ENCODE measurements at places on chromosomes 1 and 21. TPM values are rescaled to one million over a fixed set of nuclear protein-coding genes. Genes with fewer than 3 reads are reported as not detected.

DNA sequence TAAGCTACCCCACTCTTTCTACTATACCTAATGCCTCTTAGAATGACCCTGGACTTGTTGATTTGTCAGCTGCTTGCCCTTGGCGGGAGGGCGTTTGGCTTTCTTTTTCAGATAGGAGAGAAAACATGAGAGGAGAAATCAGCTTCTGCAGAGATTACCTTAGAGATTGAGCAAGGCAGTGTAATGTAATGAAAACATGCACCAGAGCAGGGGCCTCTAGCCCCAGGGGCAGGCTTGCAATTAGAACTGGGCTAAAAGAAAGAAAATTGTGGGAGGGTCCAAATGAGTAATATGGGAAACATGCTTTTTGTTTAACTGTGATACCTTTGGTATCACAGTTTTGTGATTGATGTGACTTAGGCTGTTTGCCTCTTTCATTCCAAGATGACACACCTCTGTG is 89.7 kb downstream of the PBX1 start:
- peaks cover 17% of the 10 kb centered on the region for H3K4me1 ChIP-seq
- no peak overlapping the region for H3K4me3 ChIP-seq
- no peaks in the 10 kb centered on the region for H3K36me3 ChIP-seq
- no peak for DNase-seq

GRCh38 chr1:110259770-110260169 is 49.7 kb downstream of the KCNC4 start:
- H3K4me1 ChIP-seq, result no peaks in the 10 kb centered on the region
- no peaks in the 10 kb centered on the region for H3K36me3 ChIP-seq
- DNase-seq, result no peak
- no peak overlapping the region for H3K27ac ChIP-seq

GRCh38 chr1:235289859-235290739 is 37.9 kb downstream of the ARID4B start:
- H3K27ac ChIP-seq, result no peak overlapping the region
- DNase-seq, result no peak
- no peaks in the 10 kb centered on the region for H3K4me1 ChIP-seq
- no peaks in the 10 kb centered on the region for H3K36me3 ChIP-seq

DNA sequence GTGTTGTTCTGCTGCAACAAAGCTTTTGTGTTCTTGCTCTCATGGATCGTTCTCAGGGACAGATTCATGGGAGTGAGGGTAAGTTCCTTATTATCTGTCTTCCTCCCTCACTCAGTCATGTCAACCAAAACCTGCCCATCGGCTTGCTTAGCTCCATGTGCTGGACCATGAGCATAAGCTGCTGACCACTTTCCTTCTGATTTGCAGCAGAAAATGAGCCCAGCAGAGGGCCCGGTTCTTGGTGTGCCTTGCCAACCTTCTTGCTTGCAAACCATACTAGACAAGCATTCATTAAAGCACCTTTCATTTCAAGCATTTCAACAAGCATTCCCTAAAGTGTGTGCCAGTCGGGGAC is 64.0 kb upstream of the COA6 start:
- H3K4me1 ChIP-seq, result no peaks in the 10 kb centered on the region
- H3K27ac ChIP-seq, result no peak overlapping the region
- no peak overlapping the region for H3K4me3 ChIP-seq

GRCh38 chr1:202802998-202803932 is 5.0 kb downstream of the KDM5B start:
- H3K36me3 ChIP-seq, result no peaks in the 10 kb centered on the region
- peak; percentile 7 for DNase-seq
- no peak overlapping the region for H3K27ac ChIP-seq
- H3K27me3 ChIP-seq, result no peaks in the 10 kb centered on the region

DNA sequence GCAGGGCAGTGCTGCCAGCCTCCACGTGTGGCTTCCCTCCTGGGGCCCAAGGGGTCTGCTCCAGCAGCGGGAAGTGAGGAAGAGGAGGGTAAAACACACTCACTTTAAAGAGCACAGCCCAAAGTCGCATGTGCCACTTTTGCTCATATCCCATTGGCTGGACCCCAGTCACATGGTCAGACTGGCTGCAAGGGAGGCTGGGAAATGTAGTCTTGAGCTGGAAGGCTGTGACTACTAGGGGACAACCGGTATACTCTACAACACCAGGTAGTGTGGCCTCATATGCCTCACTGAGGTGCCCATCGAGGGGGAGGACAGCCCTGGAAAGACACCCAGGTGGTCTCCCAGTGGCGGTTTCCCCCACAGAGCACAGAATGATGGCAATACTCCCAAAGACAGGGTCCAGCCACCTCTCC is 45.2 kb downstream of the CAMK2N1 start:
- H3K4me1 ChIP-seq, result no peaks in the 10 kb centered on the region
- no peak overlapping the region for H3K4me3 ChIP-seq
- no peak overlapping the region for H3K27ac ChIP-seq

DNA sequence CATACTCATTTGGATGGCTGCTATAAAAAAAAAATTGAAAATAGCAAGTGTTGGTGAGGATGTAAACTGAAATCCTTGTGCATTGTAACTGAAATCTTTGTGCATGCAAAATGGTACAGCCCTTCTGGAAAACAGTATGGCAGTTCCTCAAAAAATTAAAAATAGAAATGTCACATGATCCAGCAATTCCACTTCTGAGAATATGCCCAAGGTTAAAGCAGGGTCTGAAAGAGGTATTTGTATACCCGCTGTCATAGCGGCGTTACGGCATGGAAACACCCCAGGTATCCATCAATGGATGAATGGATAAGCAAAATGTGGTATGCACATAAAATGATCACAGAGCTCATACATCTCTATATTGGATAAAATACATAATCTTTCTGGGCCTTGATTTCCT is 116.7 kb downstream of the RUSC1 start:
- no peaks in the 10 kb centered on the region for H3K4me1 ChIP-seq
- H3K36me3 ChIP-seq, result peaks cover 14% of the 10 kb centered on the region
- H3K27ac ChIP-seq, result no peak overlapping the region
- no peak overlapping the region for H3K4me3 ChIP-seq
- H3K27me3 ChIP-seq, result no peaks in the 10 kb centered on the region

DNA sequence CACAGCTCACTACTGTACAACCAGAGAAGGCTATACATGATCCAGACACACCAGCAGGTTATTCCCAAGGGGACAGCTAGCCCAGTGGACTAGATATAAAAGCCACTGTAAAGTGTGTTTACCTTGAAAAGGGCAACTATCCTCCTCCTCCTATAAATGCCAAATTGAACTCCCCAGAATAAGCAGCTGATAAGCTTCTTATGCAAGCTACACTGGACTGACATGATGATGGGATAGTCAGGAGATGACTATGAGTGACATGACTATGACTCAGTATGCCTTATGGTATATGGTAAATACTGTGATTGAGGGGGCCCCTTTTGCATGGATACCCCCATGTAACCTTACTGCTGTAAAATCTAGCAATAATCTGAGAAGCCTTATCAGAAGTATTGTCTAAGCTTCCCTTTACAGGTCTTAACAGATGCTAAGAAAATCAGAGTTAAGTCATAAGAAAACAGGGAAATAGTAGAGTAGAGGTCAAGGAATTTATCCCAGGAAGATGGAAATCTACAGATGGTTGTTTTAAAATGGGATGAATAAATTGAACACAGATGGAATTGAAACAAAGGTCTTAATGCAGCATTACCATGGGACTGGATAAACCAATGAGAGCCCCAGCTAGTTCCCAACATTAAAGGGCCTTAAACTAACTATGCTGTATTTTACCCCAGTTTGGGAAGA is 55.8 kb downstream of the TRIM33 start:
- no peak for DNase-seq
- no peak overlapping the region for H3K27ac ChIP-seq
- H3K4me1 ChIP-seq, result peaks cover 29% of the 10 kb centered on the region

DNA sequence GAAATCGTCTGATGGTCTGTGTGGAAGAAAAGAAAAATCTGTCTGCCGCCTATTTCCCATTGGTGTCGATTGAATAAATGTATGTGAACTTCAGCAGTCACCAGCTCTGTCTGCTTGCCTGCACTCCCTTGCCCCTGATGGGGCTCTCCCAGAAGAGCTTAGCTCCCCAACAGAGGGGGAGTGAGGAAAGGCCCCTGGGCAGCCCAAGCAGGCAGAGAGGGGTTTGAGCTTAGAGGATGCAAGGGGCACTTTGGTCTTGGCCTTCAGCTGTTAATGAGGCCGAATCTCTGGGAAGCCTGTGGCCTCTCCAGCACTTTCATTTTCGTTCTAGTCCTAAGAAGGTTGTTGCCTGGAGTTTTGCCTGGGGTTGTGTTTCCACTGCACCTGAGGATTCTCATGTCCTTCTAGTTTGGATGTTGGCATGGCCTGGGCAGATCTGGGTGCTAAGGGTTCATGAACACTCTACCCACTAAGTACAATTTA is 2.8 kb downstream of the FOXD2 start:
- H3K4me1 ChIP-seq, result peaks cover 12% of the 10 kb centered on the region
- peaks cover 13% of the 10 kb centered on the region for H3K27me3 ChIP-seq
- H3K36me3 ChIP-seq, result no peaks in the 10 kb centered on the region
- H3K4me3 ChIP-seq, result no peak overlapping the region
- H3K27ac ChIP-seq, result no peak overlapping the region

DNA sequence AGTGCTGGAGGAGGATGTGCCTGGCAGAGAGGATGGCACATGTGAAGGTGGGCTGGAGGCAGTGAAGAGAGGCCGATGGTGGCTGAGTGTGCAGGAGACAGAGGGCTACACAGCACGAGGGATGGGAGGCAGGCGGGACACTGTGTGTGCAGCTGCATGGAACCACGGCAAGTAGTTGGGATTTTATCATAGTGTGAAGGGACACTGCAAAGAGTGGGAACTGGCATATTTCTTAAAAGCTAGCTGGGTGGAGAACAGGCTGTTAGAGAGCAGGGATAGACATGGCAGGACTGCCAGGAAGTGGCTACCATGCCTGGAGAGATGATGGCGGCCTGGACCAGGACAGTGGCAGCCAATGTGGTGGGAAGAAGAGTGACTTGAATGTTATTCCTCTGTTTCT is 102.4 kb upstream of the TLR5 start:
- no peak overlapping the region for H3K27ac ChIP-seq
- no peaks in the 10 kb centered on the region for H3K36me3 ChIP-seq
- H3K4me1 ChIP-seq, result no peaks in the 10 kb centered on the region
- H3K27me3 ChIP-seq, result no peaks in the 10 kb centered on the region
- no peak overlapping the region for H3K4me3 ChIP-seq
- DNase-seq, result no peak

DNA sequence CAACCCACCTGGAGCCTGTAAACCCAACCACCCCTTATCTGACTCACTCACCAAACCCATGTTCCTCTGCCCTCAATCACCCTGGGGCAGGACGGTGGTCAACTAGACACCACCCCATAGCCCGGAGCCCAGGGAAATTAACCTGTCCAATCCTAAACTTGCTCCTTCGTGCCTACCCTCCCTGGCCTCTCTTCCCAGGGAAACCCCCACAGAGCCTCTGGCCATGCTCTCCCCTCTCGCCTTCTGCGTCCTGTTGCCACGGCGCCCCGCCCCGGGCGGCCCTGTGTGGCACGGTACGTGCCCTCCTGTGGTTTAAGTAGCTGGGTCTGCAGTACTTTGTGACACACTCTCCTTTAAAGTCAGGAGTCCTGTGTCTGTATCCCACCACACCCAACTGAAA is 4.0 kb upstream of the FTCD start:
- no peaks in the 10 kb centered on the region for H3K27me3 ChIP-seq
- no peaks in the 10 kb centered on the region for H3K4me1 ChIP-seq
- no peak for DNase-seq
- no peak overlapping the region for H3K27ac ChIP-seq

DNA sequence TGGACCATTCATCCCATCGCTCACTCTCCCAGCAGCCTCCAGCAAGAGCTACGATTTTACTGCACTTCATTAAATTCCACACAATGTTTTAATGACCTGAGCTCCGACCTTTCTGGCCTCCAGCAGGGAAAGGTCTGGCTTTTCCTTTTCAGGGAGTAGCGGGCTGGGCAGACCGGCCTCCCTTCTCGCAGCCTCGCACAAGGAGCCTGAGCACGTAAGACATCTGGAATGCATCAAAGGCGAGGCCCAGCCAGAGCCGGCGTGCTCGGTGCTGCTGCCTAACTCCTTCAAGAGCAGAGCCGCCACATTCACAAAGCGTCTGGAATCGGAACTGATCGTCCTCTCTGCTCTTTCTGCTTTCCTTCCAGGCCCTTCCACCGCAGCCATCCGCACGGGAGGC is 32.5 kb upstream of the FHAD1 start:
- no peak overlapping the region for H3K27ac ChIP-seq
- H3K36me3 ChIP-seq, result no peaks in the 10 kb centered on the region
- H3K4me1 ChIP-seq, result no peaks in the 10 kb centered on the region
- H3K27me3 ChIP-seq, result no peaks in the 10 kb centered on the region
- DNase-seq, result peak; percentile 91
- H3K4me3 ChIP-seq, result no peak overlapping the region

- H3K4me3 ChIP-seq, result no peak overlapping the region
- H3K27ac ChIP-seq, result peak overlapping the region; percentile 23
- no peaks in the 10 kb centered on the region for H3K36me3 ChIP-seq
- peak; percentile 96 for DNase-seq
These were observed 5.1 kb downstream of the TMEM201 start for GRCh38 chr1:9593492-9594465.

- DNase-seq, result no peak
- no peaks in the 10 kb centered on the region for H3K4me1 ChIP-seq
- H3K27me3 ChIP-seq, result no peaks in the 10 kb centered on the region
- H3K27ac ChIP-seq, result no peak overlapping the region
- H3K36me3 ChIP-seq, result no peaks in the 10 kb centered on the region
These were observed 160.4 kb upstream of the SYT6 start for GRCh38 chr1:114314098-114314497.

DNA sequence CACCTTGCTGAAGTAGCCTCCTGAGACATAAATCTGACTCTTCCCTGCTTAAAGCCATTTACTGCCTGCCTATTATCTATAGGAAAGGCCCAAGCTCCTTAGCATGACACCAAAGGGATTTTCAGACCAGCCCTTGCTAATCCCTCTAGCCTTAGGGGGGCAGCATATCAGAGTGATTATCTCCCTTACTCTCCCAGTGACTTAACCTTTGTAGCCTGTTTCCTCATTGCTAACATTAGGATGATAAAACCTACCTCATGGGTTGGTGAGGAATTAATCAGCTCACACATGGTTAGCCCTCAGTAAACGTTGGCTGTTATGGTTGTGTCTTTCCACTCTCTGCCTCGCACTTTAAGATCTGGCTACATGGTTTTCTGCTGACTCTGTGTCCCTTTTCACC is 70.1 kb downstream of the ROR1 start:
- H3K27ac ChIP-seq, result no peak overlapping the region
- H3K4me3 ChIP-seq, result no peak overlapping the region
- no peaks in the 10 kb centered on the region for H3K27me3 ChIP-seq
- H3K36me3 ChIP-seq, result no peaks in the 10 kb centered on the region
- H3K4me1 ChIP-seq, result peaks cover 35% of the 10 kb centered on the region

Gene CSF3R
- 129 TPM for total RNA-seq

Gene KRTCAP2
- total RNA-seq, result 58.2 TPM

Gene LCE1E
- not detected for total RNA-seq

Gene FCER1G
- 169 TPM for total RNA-seq

Gene CELA3B
- total RNA-seq, result not detected

Gene CCDC28B
- 12.5 TPM for total RNA-seq

Gene CHAF1B
- total RNA-seq, result 3.4 TPM

Gene USP24
- total RNA-seq, result 36.7 TPM

Gene E2F2
- total RNA-seq, result 4.9 TPM
